ENCODE measurements at places on chromosomes 2 and 18. TPM values are rescaled to one million over a fixed set of nuclear protein-coding genes. Genes with fewer than 3 reads are reported as not detected.

RTTN gene
- 46.6 TPM for total RNA-seq

LAMA3 gene
- 0.88 TPM for total RNA-seq

AQP12B gene
- not detected for total RNA-seq

RIT2 gene
- not detected for total RNA-seq

SRD5A2 gene
- total RNA-seq = not detected

TNFAIP6 gene
- total RNA-seq = 44.2 TPM

MAPRE3 gene
- 4.2 TPM for total RNA-seq

CRYGD gene
- not detected for total RNA-seq

SUPT7L gene
- 40.0 TPM for total RNA-seq

VAMP8 gene
- 14.0 TPM for total RNA-seq

IL36A gene
- not detected for total RNA-seq
